ENCODE measurements at places on chromosomes 5 and 9.

DNA sequence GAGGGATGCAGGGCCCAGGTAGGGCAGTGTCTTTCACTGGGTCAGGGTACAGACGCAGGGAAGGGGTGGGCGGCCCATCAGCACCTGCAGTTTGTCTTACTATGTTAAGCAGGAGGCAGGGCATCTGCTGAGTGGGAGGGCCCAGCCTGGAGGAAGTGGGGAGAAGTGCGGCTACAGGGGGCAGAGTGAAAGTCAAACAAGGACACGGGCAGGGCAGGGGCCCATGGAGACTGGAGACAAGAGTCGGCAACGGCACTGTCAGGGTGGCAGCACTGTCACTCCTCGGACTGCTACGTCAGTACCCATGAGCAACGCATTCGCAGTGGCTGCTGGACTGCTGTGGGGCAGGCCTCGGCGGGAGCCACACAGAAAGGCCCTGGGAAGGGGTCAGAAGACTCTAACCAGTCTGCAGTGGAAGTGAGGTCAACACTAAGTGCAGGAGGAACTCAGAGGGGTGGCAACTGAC, 19.7 kb downstream of the CAMSAP1 start:
- no peak for DNase-seq

- DNase-seq, result no peak
Observed at GRCh38 chr9:19840953-19841352, 52.1 kb upstream of the SLC24A2 start.

GRCh38 chr9:73845539-73845938, 651.6 kb upstream of the RORB start:
- no peak for DNase-seq

DNA sequence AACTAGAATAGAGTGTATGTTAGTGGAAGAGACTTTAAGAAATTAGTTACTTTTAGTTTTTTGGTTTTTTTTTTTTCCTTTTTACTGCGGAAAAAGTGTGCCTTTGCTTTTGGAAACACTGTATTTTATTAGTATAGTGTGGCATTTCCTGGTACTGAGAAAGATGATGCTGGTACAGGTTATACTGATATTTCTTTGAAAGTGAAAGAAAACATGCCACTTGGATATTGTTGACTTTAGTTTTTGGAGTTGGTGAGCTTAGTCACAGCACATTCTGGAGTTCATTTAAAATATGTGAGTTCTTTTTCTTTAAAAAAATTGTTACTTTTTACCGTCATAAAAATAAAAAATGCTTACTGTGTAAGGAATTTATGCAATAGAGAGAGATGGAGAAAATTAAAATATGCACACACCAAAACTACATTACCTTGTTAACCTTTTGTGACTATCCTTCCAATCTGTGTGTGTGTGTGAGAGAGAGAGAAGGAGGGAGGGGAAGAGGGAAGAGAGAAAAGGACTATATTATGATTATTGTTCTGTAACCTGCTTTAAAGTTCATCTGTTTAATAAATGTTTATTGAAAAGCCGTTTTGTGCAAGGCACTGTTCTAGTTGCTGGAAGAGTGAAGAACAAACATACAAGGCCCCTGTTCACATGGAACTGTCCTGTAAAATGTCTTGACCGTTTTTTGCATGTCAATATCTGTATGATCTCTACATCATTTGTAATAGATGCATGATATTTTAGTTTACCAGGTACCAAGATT, 1.9 kb downstream of the UGCG start:
- no peak for DNase-seq

DNA sequence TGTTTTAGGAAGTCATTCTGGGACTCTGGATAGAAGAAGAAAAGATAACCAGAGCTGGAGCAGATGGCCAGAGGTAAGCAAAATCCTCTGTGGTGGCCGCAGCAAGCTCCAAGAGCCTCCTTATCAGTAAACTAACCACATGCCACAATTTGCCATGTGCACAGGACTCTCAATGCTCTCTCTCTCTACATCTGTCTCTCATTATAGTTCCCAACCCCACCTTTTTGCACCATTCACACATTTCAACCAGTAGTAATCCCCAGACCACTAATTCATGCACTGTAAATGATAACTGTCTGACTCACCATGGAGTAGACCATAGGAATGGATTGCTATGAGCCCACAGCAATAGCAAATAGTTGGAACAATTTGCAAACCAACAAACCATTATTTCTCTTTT, 526.1 kb downstream of the TLR4 start:
- no peak for DNase-seq

GRCh38 chr5:131218392-131218791, 45.5 kb upstream of the CDC42SE2 start:
- DNase-seq, result no peak

DNA sequence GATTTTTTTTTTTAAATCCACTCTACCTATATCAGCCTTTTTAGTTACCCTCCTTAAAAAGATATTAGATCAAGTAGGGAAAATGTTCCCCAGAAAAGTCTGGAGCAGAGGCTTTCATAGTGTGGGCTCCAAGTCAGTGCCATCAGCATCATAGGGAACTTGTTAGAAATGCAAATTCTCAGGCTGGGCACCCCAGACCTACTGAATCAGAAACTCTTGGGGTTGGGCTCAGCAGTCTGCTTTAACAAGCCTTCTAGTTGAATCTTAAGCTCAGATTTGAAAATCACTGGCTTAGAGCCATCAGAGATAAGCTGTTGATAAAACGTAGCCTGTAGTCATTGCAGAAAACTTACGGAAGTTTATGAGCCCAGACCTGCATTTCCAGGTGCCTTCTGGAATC, 140.1 kb downstream of the TMEM38B start:
- no peak for DNase-seq

- DNase-seq, result no peak
Observed at GRCh38 chr9:109074236-109074889, 45.4 kb downstream of the TMEM245 start.

- DNase-seq, result no peak
Observed at GRCh38 chr5:151628112-151628823, 37.1 kb upstream of the FAT2 start.

DNA sequence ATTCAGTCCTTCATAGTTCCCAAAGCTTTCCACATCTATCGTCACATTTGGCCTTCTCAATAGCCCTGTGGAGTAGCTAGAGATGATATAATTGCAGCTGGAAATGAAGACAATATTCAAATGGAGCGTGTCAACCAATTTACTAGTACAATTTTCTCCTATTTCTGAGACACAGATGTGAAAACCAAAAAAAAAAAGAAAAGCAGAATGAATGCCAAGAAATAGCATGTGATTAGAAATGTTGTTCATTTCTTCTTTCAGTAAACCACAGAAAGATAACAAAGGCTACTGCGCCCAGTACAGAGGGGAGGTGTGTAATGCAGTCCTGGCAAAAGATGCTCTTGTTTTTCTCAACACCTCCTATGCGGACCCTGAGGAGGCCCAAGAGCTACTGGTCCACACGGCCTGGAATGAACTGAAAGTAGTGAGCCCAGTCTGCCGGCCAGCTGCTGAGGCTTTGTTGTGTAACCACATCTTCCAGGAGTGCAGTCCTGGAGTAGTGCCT, 99.0 kb downstream of the MUSK start:
- DNase-seq, result no peak

- DNase-seq, result no peak
Observed at GRCh38 chr9:134326724-134327601, 708 bp downstream of the RXRA start.

DNA sequence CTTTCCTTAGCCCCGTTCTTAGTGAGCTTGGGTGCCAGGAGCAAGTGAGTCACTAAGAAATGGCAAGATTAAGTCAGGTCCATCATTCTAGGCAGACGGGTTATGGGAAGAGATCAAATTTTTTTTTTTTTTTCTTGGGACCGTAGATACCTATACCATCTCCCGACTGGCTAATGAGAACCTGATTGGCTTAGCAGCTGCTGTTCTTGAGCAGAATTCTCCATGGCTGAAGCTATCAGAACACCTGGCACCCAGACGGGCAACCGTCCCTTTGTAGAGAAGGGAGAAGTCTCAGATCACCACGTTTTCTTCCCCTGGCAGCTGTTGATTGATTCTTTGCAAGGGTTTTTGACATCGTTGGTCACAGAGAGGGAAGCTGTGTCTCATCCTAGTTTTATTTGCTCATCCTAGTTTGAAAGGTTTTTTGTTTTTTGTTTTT, 78.6 kb downstream of the AOPEP start:
- DNase-seq, result no peak

- no peak for DNase-seq
Observed at GRCh38 chr5:122144236-122144635, 14.9 kb downstream of the ZNF474 start.

DNA sequence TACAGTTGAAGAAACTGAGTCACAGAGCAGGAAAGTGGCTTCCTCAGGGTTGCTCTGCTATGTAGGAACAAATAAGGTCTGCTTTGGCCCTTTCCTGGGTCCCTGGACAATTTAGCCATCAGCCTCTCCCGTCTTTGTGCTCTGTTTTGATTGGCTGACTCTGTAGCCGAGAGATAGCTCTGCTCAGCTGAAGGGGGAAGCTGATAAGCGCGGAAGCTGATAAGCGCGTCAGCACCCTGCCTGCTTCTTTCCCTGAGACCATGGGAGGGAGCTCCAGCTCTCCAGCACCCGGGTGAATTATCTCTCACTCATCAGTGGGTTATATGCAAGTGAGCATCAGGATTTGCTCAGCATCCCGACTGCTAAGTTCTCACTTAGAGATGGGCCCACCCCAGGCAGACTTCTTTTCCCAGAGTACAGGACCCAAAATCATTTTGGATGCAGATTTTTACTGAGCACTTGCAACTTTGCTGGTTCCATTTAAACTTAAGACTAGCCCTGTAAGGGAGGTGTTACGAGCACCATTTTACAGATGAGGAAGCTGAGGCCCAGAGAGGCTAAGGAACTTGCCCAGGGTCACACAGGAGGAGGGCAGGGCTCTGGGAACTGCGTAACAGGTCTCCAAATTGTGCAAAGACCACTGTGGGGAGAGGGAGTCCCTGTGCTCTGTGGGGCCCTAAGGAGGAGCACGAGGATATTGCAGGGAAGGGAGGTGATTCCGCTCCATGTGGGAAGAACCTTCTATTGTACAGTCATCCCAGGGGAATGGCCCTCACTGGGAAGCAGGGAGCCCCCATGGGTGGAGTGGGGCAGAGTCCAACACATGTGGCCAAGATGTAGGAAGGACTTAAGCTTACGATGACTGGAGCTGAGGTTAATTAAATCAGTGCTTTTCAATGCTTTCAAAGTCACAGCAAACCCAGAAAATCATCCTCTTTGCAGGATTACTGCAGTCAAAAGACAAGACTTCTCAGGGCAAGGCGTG, 83.7 kb upstream of the ORM1 start:
- no peak for DNase-seq

DNA sequence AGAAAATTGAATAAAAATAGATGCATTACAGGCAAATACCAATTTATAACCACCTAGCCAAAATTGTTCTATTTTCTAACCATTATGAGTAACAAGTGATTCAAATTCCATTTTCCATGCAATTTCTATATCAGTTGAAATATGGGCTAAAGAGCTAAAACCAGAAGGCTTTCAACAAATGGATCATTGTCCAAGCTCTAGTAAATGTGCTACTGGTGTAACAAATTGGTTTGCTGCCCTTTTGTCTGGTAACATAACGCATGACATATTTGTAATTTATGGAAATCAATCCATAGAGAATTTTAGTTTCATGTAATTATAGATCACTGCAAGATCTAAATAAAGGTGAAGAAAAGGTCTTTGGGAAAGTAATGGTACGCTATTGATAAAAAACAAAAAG, 708.0 kb upstream of the GRAMD2B start:
- DNase-seq, result no peak

- peak; percentile 76 for DNase-seq
Observed at GRCh38 chr5:132410451-132411303, 41.2 kb downstream of the SLC22A5 start.

DNA sequence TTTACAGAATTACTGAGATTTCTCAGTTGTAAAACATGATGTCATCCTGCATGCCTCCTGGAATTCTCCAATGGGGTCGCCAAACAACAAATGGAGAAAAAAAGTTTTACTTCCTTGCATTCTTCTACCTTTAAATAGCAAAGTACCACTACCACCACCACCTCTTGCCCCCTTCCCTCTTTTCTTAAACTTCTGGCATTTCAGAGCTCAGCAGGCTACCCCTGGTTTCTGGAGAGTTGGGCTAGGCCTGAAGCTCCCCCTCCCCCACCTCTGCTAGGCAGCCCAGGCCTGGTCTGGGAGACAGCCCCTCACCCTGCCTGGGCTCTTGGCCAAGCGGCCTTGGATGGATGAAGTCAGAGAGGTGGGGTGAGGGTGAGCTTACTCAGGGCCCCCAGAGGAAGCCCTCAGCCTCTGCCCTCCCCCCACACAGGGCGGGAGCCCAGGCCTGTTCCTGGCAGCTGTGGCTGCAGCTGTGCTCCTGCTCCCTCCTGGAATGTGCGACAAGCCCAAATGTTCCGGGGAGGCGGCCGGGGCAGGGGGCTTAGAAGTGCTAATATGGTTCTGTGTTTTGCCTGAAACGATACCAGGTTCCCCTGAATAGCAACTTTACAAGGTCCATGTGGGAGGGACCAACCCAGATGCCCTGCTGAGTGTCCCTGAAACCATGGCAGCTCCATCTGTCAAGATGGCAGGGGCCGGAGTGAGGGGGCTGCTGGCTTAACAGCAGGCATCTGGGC, 6.0 kb upstream of the CCIN start:
- DNase-seq, result peak; percentile 89

All from renal pelvis (tissue), 12 donors.